NCI-H2081 (cell line): ENCODE measurements at places on chromosomes 13 and 19.

DNA sequence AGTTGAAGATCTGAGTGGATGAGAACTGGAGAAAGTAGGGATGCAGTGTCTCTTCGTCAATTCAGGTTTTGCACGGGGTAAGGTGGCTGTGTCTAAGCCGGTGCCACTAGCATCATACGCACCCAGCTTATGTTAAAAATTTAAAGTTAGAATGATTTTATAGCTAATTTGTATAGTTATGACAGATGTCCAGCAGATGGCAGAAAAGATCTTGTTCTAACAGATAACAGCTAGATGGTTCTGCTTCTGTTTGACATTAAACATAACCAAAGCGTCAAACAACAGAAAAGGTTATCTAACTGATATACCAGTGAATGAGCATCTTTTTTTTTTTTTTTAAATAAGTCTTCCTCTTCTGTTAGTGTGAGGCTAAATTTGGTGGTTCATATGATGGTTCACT lies 18.8 kb upstream of the EDDM13 start:
- peak; percentile 59 for DNase-seq

GRCh38 chr19:48735031-48735615 lies 5.3 kb downstream of the RASIP1 start:
- DNase-seq = no peak

DNA sequence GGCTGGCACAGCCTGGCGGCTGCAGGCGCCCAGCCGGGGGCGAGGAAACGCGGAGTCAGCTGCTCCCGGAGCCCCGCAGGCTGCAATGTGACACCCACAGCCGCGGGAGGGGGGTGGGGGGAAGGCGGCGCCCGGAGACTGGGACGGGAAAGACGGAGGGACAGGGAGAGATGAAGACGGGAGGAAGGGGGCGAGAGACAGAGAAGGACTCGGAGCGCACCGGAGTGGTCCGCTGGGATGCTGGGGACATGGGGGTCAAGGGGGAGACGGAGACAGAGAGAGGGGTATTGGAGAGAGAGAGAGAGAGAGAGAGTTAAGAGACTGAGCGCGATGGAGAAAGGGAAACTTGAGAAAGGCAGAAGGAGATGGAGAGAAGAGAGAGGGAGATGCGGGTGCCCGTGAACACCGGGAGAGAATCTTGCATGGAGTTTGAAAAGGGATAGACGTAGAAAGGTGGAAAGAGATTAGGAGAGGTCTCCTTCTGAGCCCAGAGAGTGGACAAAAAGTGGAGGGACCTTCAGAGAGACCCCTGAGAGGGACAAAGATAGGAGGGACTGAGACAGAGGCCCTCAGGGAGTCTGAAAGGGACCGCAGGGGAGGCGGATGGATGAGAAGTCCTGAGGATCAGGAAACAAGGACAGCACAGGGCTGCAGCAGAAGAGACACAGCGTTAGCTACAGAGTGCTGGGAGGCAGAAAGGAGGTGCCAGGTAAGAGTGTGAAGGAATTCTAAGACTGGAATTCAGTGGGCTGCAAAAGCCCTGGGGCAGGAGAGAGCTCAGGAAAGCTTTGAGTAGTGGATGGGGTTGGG lies 1.0 kb downstream of the SCN1B start:
- DNase-seq = no peak

- peak; percentile 84 for DNase-seq
Observed at GRCh38 chr13:100439247-100439970, 149.2 kb downstream of the GGACT start.

DNA sequence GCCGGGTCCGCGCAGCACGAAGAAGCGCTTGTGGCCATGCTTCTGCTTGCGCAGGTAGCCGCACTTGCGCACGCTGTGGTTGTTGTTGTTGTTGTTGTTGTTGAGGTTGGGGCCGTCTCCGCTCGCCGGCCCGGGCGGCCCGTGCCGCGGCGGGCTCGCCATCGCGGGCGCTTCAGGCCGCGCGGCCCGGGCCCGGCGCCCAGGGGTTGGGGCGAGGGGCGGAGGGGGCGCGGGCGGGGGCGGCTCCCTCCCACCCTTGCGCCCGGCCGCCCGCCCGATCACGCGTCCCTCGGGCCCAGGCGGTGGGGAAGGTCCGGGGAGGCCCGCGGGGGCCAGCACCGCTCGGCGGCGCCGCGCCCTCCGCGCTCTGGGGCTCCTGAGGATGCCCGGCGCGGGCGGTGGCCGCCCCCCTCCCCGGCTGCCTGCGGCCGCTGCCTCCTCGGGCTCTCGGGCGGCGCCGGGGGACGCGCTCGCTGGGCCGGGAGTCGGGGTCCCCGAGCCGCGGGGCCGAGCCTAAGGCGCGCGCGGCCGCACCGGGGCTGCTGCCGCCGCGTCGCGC lies 412 bp downstream of the IRS2 start:
- no peak for DNase-seq

DNA sequence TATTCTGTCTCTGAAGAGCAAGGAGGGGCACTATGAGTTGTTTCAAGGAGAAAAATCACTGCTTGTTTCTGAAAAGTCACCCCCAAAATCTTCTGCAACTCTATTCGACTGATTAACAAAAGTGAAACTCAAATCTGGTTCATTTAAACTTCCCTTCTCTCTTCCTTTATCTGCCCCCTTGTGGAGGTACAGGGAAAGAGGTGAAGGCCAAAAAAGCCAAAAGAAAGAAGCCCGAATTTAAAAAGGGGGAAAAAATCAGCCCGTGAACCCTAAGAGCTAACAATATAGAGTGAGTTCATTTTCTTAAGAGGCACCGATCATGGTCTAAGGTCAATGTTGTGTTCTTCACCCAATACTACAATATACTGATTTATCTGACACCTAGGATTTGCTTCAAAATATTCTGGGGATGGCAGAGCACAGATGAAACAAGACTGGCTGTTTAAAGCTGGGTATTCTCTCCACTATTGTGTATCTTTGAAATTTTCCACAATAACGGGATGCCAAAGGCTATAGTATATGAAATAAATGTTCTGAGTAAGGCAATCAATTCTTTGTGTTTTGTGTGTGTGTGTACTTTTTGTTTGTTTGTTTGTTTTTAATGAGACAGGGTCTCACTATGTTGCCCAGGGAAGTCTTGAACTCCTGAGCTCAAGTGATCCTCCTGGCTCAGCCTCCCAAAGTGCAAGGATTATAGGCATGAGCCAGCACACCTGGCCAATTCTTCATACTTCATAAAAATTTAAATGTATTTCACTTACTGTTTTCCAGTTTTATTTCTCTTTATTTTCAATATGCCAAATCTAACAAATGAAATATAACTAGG lies 55.0 kb upstream of the EEF1AKMT1 start:
- peak; percentile 47 for DNase-seq
